ENCODE measurements at places on chromosomes 1 and 21.
A peak's percentile ranks its signal among the peaks of the same experiment; 100 is the strongest.

- DNase-seq, result no peak
Observed at GRCh38 chr1:200893411-200893901, 1.2 kb upstream of the INAVA start.

DNA sequence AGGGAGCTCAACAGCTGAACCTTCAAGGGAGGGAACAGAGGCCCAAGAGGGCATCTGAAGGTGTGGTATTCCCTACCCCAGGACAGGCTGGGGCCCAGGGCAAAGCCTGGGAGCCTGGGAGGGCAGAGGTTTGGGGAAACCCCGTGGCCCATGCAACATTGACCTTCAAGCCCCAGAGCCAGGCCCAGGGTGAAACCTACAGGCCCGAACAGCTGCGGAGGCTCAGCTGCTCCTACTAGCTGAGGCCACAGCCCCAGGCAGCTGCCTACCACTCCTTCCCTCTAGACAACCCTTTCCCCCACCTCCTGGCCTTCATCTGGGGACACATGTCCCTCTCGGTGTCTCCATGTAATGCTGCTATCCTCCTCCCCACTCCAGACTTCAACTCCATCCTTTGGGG is 3.2 kb downstream of the LAD1 start:
- no peak for DNase-seq

- DNase-seq, result no peak
Observed at GRCh38 chr1:230868736-230869385, 540 bp upstream of the C1orf198 start.

- no peak for DNase-seq
Observed at GRCh38 chr21:41802684-41803083, 35.8 kb upstream of the RIPK4 start.

GRCh38 chr1:228369608-228370438 is 36.8 kb downstream of the TRIM11 start:
- no peak for DNase-seq

- DNase-seq, result no peak
Observed at GRCh38 chr1:180154003-180154324, 705 bp upstream of the QSOX1 start.

DNA sequence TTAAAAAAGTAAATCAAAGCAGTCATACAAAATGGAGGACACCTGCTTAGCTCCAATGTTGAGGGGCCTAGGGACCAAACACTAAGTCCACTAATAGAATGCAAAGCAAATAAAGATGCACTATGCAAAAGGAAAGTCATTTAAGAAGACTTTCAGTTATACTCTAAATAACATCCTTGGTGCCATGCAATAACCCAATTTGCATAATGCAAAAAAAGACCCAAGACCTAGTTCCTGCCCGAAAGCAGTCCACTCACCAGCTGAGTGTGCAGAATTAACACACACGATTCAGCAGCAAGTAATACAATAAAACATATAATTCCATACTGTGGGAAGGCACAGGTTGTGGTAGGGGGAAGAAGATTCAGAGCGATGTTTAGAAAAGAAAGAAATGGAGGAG is 101.8 kb downstream of the TGFBR3 start:
- no peak for DNase-seq

DNA sequence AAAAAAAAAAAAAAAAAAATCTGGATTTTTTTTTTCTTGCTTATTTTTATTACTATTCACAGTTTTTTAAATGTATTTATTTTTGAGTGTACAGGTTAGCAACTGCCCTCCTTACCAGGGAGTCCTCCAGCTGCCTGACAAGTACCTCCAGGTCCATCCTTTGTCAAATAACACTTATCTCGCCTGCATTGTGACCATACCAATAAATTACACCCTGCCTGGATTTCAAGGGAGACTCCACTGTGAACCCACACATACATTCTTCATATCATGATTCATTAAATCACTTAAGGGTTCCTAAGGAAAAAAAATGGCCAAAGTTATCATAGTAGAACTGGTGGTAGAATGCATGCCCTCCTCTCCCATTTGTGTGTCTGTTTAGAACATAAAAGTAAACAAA is 38.4 kb downstream of the EEIG2 start:
- no peak for DNase-seq

- no peak for DNase-seq
Observed at GRCh38 chr1:184260382-184260781, 126.4 kb upstream of the C1orf21 start.

GRCh38 chr1:84020151-84020550 is 21.2 kb upstream of the TTLL7 start:
- DNase-seq, result no peak

DNA sequence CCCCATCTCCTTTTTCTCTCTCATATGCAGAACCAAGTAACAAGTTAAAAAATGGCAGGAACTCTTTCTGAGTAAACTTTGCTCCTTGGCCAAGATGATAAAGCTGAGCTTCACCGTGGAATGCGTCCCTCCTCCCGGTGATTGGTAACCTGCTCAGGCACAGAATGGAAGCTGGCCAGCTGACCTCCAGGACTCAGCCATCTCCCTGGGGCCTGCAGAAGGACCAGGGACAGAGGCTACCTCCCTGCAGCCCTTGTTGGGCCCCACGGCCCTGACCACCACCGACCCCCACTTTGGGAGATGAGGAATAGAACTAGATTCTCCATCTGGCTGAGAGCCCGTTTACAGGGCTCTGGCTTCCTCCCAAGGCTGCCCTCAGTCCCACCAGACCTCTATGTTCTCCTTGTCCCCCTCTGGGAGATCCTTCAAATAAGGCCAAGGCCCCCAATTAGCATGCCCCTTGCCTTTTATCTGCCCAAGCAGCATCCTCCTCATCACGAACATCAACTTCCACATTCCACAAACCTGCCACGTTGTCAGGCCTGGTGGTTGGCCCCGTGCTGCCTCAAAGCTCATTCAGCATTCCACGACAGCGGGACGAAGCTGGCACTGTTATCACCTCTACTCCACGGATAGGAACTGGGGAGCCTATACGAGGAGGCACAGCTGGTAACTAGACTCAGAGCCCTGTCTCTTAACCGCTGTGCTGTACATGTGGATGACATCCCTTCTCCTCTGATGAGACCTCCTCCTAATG is 74.2 kb downstream of the CD34 start:
- DNase-seq, result no peak

- DNase-seq, result no peak
Observed at GRCh38 chr1:57470036-57470435, 46.2 kb upstream of the DAB1 start.

DNA sequence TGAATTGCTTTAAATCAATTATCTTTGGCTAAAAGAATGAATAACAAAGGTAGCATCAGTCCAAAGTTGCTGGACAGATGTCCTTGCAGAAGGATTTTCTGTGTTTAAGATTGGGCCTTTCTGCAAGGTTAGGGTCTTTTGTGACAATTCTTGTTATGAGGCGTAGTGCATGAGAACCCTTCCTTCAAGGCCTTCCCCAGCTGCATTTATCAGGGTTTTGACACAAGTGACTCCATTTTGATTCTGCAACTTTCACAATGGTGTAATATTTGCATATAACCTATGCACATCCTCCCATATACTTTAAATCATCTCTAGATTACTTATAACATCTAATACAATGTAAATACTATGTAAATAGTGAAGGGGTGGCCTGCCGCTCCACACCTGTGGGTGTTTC is 1.1 kb upstream of the SETD4 start:
- DNase-seq, result no peak

- no peak for DNase-seq
Observed at GRCh38 chr1:205274041-205274691, 46.4 kb downstream of the TMCC2 start.

DNA sequence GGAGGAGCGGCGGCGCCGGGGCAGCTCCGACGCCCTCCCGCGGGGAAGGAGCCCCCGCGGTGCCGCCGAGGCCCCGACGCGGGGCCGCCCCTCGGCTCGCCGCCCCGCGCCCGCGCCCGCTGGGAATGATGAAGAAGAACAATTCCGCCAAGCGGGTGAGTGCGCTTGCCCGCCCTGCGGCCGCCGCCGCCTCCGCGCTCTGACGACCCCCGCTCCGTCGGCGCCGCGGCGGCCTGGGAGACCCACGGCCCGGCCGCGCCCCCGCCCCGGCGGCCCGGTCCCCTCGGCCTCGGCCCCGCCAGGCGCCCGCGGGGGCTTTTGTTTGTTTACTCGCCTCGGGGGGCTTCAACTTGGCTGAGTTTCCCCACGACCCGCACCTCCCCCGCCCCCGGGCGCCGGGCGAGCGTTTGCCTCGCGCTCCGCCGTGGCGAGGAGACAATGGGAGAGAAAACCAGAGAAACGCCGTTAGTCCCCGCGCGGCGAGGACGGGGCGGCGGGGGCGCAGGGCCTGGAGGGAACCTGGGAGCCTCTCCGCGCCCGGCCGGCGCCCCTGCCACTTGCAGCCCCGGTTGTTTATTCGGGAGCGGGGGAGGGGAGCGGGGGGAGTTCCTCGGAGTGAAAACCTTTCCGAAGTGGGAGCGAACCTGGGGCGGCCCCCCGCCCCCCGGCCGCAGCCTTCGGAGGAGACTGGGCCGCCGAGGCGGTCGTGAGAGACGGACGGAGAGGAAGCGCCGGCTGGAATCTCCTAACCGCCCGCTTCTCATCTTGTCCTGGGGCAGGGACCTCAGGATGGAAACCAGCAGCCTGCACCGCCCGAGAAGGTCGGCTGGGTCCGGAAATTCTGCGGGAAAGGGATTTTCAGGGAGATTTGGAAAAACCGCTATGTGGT is 661 bp downstream of the PLEKHO1 start:
- no peak for DNase-seq

- DNase-seq, result no peak
Observed at GRCh38 chr1:197081117-197081753, 14.2 kb upstream of the F13B start.

DNA sequence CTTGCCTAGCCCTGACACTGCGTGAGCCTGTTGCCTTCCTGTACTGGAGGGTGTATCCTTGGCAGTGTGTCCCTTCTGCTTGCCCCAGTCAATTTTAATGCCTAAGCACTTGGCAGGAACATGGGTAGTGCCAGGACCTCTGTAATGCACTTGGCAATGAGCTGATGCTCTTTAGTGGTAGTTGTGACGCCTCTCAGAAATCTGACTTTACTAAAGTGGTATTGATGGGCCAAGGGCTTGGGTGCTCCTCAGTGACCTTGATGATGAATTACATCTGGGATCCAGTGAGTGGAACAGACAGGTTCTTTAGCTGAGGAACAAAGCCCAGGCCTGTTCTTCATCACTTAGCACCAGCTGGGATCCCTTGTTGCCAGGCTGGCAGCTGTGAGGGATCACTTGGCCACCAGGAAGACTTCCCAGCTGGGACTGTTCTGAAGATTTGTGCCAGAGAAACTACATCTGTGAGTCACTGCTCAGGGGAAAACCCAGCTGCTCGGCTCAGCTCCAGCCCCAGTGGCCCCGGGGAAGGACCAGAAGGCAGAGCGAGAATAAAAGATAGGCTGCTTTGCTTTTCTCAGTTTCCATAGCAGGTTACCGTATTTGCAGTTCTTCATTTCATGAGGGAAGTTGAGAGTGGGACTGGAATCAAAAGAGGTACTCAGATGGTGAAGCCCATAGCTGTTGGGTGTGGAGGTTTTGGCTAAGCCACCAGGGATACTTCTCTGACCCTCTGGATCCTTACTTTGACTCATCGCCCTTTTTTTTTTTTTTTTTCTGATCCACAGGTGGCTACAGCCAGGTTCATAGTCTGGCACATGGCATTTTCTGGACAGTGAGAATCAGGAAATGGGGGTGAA is 28.5 kb upstream of the KCNA2 start:
- peak; percentile 24 for DNase-seq

- DNase-seq, result no peak
Observed at GRCh38 chr1:200072636-200073285, 45.3 kb downstream of the NR5A2 start.

DNA sequence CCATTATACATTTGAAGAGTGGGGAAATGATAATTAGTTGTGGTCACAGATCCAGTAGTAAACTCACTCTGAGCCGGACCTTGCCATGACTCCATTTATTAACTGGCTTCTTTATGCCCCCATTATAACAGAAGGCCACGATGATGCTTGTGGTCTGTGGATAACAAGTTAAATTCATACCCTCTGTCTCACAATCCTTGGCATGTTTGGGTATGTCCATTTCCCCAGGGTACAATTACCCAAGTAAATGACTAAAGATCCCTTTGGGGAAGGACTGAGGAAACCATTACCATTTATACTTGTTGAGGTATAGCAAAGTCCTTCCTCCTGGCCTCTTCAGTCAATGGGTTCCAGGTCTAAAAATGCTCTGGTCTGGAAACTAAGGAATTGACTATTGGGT is 7.3 kb upstream of the USP1 start:
- no peak for DNase-seq

- DNase-seq, result no peak
Observed at GRCh38 chr21:27268290-27268689, 301.4 kb upstream of the ADAMTS5 start.

DNA sequence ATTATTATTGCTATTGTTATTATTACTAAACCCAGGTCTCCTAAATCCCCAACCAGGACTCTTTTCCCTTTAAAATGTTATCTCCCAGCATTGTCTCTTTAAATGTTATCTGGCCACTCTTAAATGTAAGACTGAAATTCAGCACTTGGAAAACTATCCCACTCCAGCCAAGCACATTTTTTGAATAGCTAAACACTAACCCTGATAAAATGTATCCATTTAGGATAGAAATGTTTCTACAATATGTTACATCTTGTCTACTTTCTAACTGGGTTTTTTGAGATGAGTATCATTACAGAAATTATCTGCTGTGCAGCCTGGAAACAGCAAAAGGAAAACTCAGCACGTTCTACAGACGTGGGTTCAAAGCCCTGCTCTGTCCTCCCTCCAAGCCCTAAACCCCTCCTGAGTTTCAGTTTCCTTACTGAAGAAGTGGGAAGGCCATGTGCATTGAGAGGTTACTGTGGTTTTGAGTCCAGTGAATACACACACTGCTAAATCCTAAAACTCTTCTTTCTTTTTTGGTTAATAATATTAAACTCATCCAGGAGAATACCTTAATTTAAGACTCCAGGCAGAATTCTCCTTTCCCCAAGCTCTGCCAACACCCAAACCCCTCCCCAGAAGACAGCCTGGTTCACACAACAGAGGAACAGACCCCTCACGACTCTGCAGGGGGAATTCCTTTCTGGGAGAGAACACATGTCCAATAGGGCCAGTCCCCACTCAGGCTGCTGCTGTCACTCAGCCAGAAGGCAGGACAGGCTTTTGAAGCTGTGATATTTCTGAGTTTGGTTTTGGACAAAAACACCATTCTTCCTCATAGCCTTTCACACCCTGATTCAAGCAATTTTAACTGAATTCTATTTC is 41.9 kb downstream of the HIVEP3 start:
- DNase-seq, result no peak

- DNase-seq, result no peak
Observed at GRCh38 chr1:43937179-43937865, 3.7 kb downstream of the ARTN start.

DNA sequence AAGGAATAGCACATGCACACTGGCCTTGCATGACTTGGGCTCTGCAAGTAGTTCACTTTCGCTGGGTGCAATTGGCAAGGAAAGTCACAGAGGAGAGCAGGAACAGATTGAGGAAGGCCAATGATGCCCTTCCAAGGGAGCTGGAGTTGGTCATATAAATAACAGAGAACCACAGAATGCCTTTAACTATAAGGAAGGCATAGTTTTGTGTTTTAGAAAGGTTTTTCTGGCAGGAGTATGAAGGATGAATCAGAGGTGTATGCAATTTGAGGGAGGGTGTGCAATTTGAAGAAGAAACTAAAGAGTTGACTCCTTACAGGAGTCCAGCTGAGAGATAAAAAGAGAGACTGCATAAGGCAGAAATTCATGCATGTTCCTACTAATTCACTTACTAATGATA is 112.1 kb downstream of the PHTF1 start:
- DNase-seq, result no peak
